ENCODE measurements at places on chromosomes 1 and 21.

- no peak for DNase-seq
Measured at GRCh38 chr1:171860696-171861095, 19.4 kb downstream of the DNM3 start.

GRCh38 chr1:95209291-95209690 is 24.7 kb upstream of the RWDD3 start:
- DNase-seq = no peak

- no peak for DNase-seq
Measured at GRCh38 chr21:45145146-45145545, 70.8 kb downstream of the ADARB1 start.

GRCh38 chr21:35190201-35190701 is 141.1 kb upstream of the RUNX1 start:
- DNase-seq = no peak

GRCh38 chr1:60876952-60877351 is 205.4 kb upstream of the NFIA start:
- DNase-seq = no peak

DNA sequence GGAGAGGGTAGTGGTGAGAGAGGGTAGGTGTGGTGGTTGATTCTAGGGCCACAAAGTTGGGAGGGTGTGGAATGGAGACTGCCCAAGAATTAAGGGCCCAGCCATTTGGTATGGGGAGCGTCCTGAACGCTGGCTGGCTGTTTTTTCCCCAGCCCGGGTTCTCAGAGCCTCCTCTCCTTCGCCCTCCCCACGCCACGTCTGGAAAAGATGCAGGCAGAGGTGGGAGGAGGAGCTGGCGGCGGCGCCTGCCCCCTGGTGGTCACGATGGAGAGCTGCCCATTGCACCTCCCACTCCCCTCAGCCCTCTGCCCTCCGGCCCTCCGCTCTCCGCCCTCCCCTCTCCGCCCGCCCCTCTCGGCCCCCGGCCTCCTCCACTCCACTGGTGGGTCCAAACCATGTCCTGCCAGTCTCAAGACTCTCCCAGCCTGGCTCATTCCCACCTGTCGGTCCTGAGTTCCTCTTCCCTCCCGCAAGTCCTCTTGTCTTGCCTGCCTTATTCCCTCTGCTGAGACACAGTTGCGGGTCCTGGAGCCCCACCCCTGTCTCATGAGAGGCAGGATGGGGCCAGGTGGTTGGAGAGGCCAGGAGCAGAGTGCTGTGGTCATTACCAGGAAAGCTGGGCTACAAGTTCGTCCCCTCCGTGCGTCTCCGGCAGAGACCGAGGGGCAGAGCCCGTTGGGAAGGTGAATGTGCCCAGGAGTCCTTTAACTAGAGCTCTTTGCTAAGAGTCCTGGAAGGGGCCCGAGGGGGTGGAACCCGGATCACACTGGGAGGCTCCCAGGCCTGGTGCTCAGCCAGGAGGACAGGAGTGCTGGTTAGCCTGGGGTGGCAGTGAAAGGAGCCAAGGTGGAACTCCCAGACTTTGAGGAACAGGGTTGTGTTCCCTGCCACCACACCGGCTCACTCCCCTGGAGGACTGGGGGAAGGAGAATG is 22.6 kb downstream of the ETNK2 start:
- no peak for DNase-seq

DNA sequence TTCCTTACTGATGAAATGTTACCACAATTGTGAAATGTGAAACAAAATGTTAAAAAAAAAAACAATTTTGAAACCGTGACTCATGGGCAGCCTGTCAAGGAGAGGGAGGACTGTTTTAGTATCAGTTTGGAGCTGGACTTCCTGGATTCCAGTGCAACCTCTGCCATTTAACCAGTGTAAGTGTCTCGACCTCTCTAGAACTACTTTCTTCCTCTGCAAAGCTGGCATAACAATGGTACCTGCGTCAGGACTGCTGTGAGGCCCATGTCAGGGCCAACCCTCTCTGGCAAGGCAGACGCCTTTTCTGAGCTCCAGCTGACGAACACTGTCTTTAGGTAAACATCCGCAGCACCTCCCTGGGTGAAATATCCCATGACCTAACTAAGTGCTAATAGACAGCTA is 20.9 kb downstream of the URB1 start:
- DNase-seq = no peak

DNA sequence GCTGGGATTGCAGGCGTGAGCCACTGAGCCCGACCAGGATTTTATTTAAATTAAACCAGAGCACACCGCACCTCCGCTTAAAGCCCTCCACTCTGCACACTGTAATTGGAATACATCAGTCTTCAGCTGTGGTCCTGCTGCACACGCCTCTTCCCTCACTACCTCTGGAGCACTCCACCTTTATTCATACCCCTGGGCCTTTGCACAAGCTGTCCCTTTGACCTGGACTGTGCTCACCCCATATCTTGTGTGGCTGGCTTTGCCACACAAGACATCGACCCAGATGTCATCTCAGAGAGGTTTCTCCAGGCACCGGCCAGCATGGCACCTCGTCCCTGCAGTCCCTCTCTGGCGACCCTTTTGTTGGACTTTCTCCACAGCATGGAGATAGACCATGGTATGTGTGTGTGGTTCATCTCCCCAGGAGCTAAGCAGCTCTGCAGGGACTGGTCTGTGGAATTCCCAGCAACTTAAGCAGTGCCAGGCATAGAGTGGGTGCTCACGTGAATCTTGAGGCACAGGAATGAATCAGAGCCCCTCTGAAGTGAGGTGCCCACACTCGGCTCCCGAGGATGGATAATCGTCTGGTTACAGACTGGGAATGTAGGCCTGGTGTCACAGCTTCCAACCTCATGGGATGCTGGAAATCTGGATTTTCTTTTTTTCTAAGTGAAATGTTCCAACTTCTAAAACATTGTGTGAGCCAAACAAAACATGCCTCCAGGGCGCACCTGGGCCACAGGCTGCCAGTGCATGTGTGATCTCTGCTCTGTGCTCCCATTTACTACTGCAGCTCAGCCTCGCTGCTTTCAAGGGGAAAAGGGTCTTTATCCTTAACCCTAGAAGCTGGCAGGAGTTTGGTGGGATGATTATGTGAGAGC is 61.9 kb downstream of the EVA1C start:
- DNase-seq = no peak

- no peak for DNase-seq
Measured at GRCh38 chr1:19504796-19505692, 19.7 kb upstream of the CAPZB start.

- no peak for DNase-seq
Measured at GRCh38 chr1:116411784-116412479, 38.9 kb downstream of the ATP1A1 start.

DNA sequence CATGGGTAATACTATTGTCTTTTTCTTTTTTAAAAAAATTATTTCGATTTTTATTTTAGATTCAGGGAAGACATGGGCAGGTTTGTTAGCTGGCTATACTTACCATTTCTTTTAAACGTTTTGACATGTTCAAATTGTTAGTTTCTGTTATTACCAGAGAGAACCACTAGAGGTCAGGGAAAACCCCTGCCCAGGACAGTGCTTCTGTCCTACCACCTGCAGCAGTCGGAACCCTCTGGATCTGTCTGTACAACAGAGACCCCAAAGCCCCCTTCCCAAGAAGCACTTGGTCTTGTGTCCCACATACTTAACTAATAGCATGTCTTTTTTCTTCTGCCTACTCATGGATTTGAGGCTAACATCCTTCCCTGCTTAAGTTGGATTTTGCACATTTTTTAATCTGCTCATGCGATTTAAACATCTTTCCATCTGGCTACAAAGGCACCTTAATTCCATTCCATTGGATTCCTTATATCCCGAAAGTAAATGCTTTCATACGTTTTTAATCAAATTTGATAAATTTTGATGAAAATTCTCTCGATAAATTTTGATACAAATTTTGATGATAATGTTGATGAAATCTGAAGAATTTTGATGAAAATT is 10.0 kb upstream of the C1orf115 start:
- DNase-seq = no peak

GRCh38 chr1:173307845-173308244 is 100.7 kb upstream of the TNFSF4 start:
- no peak for DNase-seq

- DNase-seq = no peak
Measured at GRCh38 chr1:2134266-2134620, 60.3 kb downstream of the FAAP20 start.

- no peak for DNase-seq
Measured at GRCh38 chr1:245621589-245621988, 466.8 kb downstream of the KIF26B start.

DNA sequence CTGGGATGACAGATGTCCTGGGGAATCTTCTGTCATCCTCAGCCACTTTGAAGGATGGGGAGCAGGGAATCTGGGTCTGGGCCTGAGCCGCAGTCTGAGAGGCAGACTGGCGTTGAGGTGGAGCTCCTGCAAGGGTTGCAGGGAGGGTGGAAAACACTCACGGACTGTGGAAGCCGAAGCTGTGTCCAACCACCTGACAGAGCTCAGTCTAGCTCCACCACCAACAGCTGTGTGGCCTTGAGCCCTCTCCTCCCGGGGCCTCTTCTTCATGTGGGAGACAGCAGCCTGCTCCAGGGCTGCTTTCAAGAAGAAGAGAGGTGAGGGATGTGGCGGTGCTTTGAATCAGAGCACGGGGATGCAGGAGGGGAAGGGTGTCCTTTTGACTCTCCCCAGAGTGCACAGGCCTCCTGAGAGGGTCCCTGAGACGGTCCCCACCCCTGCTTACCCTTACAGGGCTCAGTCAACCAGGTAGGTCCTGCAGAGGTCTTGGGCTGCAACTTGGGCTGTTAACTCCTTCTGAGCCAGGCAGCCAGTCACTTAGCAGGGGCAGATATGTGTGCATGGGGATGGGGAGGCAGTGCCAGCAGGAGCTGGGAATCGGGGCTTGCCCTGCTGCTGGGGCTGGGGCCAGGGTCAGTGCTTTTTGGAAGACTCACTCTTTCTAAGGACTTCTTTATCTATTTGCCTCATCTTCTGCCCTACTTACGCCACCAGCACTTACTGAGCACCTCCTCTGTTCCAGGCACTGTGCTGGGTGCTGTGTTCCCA is 216.3 kb downstream of the PTPRU start:
- no peak for DNase-seq

GRCh38 chr1:180358649-180359048 is 128.6 kb downstream of the LHX4 start:
- no peak for DNase-seq

DNA sequence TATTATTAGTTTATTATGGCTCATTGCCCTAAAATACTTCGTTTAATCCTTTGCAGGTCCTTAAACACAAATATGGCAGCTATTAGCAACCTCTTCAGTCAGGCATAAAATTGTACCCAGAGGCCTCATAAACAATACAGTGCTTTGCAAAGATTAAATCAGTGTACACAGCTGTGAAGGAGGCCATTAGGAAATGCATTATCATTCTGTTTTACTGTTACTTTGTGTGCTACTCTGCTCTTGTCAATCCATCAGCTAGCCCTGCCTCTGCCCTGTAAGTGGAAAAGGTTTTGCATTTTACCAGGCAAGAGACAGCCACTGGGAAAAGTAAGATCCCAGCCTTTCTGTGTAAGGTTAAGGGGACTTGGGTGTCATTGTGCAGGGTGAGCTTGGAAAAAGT is 415.7 kb upstream of the DAB1 start:
- DNase-seq = no peak

All from activated CD8-positive, alpha-beta memory T cell treated with anti-CD3 and anti-CD28 coated beads for 48 hours (primary cell).